ENCODE measurements at places on chromosomes 12 and 14.

DNA sequence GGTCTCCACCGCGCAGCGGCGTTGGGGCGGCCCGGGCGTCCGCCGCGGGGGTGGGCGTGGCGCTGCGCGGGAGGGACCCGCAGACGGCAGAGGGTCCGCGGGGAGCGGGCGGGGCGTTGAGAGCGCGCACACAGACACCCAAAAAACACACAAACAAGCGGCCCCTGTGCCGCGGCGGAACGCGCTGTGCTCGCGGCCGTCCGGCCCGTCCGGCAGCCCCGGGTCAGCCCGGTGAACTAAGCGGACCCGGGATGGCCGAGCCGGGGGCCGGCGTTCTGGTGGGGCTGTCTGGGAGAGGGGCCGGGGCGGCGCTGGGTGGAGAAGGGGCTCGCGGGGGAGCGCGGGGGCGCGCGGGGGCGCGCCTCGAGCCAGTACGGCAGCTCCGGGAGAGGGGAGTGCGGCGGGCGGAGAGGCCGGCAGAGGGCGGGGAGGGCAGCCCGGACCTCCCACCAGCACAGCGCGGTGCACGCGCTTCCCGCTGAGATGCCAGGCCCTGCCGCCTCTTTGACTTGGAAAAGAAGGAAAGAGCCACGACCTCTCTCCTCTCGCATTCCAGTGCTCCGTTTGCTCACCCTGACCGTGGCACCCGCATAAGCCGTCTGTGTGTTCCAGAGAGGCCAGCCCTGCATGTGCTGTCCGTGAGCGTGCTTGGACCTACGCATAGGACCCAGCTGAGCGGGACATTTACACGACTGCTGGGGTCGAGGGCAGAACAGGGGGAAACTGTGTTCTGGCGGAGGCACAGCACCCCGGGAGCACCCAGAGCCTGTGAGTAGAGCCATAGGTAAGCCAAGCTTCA lies 10.3 kb downstream of the SLC6A12 start:
- peak; percentile 67 for DNase-seq

GRCh38 chr12:68374307-68374982 lies 42.3 kb upstream of the MDM1 start:
- no peak for DNase-seq

DNA sequence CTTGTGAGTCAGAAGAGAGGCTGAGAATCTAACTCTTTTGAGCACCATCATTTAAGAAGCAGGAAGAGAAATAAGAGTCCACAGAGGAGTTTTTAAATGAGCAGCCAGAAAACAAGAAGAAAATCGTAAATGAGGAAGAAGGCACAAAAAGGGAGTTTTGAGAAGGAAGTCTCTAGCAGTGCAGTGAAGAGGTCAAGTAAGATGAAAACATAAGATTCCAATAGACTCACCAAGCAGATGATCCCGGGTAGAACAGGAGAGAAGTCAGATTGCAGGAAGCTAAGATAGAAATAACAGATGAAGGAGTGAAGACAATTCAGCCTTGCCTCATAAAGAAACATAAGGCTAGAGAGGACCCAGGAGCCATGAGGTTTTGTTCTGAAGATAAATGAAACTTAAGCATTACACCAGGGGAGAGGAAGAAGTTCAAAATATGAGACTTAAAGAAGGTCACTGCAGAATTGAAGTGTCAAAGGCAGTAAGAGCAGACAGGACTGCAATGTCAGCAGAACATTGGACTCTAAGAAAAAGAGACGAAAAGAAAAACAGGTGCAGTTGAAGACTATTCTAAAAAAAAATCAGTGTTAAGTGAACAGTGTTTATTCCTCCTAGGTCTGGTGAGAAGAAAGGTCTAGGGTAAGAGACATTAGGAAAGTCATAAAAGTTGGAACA lies 229.0 kb downstream of the SEC23A start:
- no peak for DNase-seq

GRCh38 chr14:42334931-42335330 lies 728.3 kb downstream of the LRFN5 start:
- no peak for DNase-seq

DNA sequence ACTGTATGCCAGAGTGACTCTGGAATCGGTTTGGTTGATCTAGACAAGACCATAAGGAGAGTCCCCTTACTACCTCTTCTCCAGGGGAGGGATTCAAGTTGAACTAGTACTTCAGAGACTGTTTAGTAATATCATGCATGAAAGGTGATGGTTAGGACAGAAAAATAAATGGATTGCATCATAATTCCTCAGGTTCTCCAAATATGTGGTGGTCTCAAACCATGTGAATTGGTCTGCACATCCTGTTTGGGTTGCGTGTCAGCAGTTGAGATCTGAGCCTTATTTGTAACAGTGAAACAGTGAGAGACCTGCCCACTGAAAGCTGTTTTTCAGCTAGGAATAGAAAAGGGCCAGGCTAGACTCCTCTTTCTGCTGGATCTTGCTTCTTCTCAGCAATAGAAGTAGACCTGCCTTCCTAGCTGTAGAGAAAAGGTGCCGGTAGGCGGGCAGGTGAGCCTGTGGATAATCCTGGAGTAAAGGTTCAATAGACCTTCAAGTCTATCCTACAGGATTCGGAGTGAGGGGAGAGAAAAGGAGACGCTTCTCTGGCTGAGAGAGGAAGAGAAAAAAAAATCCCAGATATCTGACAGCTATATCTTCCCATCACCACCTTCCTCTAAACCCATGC lies 258.5 kb upstream of the E2F7 start:
- DNase-seq: no peak

GRCh38 chr12:19739195-19739776 lies 300.0 kb downstream of the AEBP2 start:
- peak; percentile 27 for DNase-seq

DNA sequence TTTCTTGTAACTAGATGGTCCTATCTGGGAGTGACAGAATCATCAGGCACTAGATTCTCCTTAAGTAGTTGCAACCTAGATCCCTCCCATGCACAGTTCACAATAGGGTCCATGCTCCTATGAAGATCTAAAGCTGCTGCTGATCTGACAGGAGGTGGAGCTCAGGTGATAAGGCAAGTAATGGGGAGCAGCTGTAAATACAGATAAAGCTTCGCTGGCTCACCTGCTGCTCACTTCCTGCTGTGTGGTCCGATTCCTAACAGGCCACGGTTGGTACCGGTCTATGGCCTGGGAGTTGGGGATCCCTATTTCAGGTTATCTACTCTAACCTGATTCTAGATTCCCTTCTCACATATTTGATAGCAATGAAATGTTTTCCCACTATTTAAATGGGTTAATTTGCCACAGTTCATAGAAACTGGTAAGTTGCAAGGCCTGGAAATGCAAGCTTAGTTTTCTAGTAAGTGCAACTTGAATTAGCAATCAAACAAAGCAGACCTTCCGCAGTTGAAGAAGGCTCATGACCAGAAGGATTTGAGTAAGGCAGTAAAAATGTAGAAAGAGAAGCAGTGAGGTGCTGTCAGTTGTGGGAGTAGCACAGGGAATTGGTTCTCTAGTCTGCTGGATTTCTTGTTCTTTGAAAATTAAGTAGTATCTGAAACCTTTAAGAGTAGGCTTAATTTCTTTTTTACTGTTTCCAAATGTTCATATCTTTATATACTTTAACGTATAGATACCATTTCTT lies 332.3 kb downstream of the EGLN3 start:
- no peak for DNase-seq

All from D341Med (cell line).